ENCODE measurements at places on chromosomes 2 and 18.

- no peak for DNase-seq
These were observed 68.6 kb downstream of the DGKD start for GRCh38 chr2:233422649-233423551.

GRCh38 chr2:164314148-164314547 lies 307.1 kb downstream of the GRB14 start:
- no peak for DNase-seq

DNA sequence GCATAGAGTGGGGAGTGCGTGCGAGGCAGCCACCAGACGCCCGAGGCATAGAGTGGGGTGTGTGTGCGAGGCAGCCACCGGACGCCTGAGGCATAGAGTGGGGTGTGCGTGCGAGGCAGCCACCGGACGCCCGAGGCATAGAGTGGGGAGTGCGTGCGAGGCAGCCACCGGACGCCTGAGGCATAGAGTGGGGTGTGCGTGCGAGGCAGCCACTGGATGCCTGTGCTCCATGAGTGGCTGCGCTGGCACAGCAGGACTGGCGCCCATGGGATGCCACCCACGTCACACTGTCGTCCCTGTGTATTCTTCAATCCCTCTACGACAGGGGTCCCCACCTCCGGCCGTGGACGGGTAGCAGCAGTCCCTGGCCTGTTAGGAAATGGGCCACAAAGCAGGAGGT lies 221.9 kb downstream of the HDAC4 start:
- DNase-seq: no peak

GRCh38 chr2:128726236-128726635 lies 407.6 kb upstream of the HS6ST1 start:
- no peak for DNase-seq

- no peak for DNase-seq
These were observed 18.7 kb downstream of the SMARCAL1 start for GRCh38 chr2:216430811-216431530.

- DNase-seq: peak; percentile 8
These were observed 852.0 kb upstream of the FSHR start for GRCh38 chr2:50006327-50006726.

DNA sequence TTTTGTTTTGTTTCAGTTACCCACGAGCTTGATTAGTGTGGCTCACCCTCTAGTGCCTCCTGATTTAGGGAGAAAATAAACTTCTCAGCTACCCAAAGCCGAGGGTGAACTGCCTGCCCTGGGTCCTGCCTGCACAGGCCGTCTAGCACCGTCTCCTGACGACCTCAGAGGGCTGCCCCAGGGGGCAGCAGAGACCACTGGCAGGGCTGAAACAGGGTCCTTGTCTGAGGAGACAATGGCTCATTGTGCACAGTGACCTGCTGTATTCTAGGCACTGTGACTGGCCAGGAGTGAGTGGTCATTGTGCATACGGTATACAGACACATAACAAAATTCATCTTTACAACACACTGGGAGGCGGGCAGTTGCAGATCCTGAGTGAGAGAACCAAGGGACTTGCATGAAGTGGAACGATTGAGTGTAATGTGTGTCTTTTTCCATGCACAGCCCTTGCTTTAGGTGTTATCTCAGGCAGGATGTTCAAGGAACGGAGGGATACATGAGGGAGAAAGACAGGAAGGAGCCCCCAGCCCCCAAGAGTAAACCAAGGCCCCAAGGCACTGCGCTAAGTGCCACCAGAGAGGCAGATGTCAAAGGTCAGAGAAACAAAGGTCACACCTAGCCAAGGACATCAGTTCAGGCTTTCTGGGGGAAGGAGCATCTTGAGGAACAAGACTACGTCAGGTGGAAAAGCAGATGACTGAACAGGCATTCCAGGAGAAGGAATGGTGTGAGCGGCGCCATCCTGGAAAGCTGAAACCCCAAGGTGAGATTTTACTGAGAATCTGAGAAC lies 421.3 kb downstream of the LPIN1 start:
- DNase-seq: no peak

DNA sequence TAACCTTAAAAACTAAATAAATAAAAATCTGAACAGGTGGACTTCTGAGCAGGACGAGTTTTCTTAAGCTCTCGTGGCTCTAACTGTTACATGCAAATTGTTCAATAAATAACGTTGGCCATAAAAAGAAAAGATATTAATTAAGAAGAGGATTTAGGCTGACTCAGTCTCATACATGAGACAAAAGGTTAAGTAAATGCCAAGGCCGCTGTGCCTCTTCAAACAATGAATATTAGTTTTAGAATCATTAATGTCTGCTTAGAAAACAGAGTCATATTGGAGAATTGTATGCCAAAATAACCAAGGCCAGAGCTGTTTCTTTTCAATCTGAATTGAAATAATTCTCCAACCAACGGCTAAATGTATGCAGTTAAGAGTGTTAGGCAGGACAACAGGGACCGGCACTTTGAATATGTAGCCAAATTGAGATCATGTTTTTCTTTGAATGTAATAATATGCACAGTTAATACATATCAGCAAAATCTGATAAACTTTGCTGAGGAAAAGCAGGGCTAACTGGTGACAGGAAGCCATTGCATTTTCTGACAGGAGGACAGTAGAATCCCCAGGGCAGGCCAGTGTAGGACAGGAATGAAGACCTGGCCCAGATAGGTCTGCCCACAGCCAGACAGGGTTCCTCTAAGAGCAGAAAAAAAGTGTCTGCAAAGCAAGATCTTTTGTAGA lies 1041.4 kb upstream of the FANCL start:
- DNase-seq: peak; percentile 4

DNA sequence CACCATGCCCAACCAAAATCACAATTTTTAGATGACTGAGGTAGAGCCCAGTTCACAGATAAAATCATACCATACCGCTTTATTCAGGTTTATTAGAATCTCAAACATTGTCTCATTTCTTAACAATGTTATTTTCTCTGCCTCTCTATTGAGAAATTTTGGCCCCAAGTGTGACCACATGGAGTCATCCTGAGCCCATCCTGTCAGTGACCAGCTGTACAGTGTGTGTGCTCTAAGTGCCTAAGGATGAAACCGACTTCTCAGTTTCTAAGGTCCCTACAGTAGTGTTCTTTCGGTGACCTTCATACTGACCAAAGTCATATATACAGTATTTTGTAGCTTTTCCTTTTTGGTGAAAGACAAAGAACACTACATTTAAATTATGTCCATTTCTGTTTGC lies 123.7 kb upstream of the MSTN start:
- DNase-seq: no peak

DNA sequence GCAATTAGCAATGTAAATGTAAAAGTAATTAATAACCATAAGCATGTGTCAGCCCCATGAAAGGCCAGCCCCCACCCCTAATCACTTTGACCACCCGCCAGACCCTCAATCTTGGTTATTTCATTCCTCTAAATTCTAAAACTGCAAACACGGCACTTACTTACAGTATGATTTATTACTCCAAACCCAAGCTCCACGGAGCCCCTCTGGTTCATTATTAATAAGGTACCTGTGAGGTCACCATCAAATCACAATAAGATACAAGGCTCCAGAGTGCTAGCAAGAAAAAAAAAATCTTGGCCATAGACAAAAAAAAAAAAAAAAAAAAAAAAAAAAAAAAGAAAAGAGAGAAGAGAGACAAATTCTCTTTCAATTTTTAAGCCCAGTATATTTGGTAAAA lies 879.5 kb downstream of the TDRD15 start:
- no peak for DNase-seq

DNA sequence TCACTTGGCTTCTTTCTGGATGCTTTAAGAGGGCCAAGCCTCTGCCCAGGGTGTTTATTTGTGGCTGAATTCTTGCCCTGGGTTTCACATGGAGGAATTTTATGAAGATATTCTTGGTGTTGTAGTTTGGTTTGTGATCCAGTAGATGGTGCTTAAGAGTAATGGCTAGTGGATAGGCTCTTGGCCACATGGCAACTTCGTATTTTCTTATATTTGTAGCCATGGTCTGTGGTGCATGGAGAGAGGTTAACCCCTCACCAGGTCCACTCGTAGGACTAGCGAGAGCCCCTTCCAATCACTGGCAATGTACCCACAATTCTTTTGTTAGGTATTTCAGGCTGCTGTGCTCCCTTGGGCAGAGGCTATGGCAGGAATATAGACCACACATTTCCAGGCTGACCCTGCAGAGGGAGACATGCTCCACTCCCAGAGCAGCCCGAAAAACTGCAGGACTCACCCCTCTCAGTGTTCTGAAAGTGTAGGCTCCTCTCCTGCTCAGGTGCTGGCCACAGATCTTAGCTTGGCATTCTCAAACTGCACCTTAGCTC lies 582.1 kb upstream of the SETBP1 start:
- DNase-seq: peak; percentile 58

GRCh38 chr2:210442878-210443277 lies 33.7 kb downstream of the LANCL1 start:
- DNase-seq: no peak

- no peak for DNase-seq
These were observed 256.4 kb downstream of the SP3 start for GRCh38 chr2:173708806-173709205.

GRCh38 chr2:107466984-107467773 lies 359.5 kb upstream of the RGPD4 start:
- no peak for DNase-seq

DNA sequence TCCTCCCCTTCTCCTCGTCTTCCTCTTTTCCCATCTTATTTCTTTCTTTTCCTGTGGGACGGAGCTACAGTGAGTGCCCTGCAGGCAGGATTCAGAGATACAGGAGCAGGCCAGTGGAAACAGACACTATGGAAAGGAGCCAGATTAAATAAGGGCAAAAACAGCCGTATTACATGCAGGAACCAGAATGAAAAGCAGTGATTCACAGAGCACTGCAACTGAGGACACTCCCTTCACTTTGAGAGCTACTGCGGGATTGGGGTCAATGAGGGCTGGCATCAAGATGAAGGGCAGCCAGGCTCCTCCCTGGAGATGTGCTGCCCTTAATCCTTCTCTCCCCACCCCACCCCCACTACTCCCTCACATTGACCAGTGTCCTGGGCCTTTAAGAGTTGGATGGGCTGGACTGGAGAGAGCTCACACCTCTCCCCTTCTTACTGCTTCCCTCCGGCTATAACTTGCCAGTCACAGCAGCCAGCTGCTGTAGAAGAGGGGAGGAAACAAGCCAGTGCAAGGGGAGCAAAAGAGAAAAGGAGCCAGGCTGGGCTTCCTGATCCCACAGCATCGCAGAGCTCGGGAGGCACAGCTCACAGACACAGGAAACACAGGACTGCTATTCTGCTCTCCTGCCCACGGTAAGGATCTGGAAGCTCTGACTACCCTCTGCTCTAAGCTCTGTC lies at the start of gene PLCD4:
PLCD4 (plus strand) TSS at position 464 of the 680 bp plus-strand sequence. CDS start 7,841 bp downstream, outside the sequence.
- peak; percentile 85 for DNase-seq

- peak; percentile 74 for DNase-seq
These were observed 428.7 kb upstream of the ID2 start for GRCh38 chr2:8252997-8253694.

- no peak for DNase-seq
These were observed 98.6 kb upstream of the NFU1 start for GRCh38 chr2:69535817-69536241.

DNA sequence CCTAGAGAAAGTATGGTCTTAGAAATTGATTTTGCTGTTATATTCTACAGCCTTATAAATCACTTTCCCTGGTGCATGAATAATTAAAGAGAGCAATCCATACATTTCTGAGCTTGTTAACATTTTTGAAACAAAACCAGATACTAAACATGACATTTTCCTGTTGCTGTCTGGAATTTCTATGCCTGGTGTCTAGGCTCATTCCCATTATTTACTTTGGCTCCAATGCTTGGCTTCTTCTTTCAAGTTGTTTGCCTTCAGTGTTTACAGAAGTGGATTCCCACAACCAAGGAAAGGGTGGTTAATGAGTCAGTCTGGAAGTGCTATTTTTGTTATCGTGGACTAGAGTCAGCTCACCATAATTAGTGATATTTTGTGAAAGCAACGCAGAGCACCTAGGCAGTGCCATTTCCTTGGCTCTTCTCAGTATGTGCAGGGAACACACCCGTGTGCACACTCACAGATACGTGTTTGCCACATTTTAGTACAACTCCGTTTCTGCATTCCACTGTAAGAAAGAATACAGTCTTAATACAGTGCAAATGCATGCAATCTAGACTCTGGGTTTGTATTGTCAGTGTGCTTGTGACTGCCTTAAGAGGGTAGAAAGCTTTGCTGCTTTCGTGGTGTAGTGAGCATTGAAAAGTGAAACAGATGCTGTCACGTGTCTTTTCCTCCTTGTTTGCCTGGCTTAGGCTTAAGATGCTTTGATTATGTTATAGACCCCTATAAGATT lies 185.0 kb upstream of the RASGRP3 start:
- DNase-seq: peak; percentile 90

DNA sequence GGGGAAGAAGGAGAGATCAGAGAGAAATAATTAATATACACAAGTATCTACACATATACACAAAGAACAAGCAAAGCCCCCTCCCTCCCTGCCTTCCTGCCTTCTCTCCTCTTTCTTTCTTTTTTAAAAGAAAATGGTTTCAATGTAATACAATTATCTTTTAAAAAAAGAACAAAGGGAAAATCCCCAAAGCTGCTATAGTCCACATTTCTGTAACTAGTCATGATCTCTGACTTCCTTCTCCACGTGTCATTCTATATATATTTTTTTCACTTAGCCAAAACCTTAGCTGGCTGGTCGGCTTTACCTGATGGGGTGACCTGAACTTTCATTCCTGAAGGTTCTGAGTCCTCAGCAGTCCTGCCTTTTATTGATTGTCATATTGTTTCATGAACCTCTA lies 44.3 kb downstream of the MAP3K20 start:
- DNase-seq: no peak

DNA sequence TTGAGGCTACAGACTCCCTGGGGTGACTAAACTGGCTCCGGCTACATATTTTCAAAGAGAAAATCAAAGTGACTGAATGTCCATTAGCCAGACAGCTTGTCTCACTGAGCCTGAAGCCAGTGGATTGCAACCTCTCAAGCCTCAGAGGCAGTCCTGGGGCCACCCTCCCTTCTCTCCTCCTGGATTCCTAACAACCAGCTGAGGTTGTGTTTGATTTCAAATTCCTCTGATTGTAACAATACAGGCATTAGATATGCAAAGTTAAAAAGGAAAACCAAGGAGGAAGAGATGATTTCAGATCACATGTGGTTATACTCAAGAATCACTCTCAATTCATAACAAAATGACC lies 101.0 kb upstream of the LMAN1 start:
- DNase-seq: no peak

GRCh38 chr18:54822872-54823845 lies 5.1 kb upstream of the RAB27B start:
- DNase-seq: no peak

- DNase-seq: peak; percentile 54
These were observed 35.8 kb upstream of the FIGN start for GRCh38 chr2:163771596-163771995.

DNA sequence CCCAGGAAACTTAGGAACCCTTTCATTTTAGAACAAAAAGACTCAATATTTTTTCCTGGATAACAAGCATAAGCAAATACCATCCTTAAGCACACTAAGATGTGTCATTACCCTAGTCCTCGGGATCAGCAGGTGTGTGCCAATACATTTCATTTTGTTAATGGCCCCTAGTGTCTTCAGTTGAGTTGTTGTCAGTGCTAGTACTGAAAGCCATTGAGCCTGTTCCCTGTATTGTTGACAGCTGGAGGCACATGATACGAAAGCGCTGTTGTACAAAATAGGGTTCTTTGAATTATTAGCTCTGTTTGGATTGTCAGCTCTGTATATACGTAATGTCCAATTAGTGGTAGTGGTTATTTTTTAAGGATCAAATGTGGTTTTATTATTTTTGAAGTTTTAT lies 29.5 kb downstream of the VAPA start:
- peak; percentile 92 for DNase-seq

Measured in NCI-H69 (cell line).